Natural killer cell (primary cell): ENCODE measurements at places on chromosomes 16 and 17. TPM values are rescaled to one million over a fixed set of nuclear protein-coding genes. Genes with fewer than 3 reads are reported as not detected.

DNA sequence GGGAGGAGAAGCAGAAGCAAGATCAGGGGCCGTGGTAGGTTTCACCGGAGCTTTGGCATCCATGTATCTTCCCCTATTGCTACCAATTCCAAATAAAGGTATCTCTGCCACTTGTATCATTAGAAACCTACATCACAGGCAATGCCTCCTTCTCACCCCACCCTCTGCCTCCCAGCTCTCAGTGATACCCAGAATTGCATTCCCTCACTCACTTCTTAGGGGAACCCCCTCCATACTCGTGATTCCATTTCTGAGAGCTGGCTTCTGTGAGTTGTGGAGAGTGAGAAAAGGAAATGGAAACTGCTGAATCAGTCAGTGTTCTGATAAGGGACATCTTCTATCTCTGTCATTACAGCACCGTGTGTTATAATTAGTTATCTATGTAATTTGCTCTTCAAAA lies 2.3 kb upstream of the CCL3 start:
- DNase-seq = peak; percentile 44

DNA sequence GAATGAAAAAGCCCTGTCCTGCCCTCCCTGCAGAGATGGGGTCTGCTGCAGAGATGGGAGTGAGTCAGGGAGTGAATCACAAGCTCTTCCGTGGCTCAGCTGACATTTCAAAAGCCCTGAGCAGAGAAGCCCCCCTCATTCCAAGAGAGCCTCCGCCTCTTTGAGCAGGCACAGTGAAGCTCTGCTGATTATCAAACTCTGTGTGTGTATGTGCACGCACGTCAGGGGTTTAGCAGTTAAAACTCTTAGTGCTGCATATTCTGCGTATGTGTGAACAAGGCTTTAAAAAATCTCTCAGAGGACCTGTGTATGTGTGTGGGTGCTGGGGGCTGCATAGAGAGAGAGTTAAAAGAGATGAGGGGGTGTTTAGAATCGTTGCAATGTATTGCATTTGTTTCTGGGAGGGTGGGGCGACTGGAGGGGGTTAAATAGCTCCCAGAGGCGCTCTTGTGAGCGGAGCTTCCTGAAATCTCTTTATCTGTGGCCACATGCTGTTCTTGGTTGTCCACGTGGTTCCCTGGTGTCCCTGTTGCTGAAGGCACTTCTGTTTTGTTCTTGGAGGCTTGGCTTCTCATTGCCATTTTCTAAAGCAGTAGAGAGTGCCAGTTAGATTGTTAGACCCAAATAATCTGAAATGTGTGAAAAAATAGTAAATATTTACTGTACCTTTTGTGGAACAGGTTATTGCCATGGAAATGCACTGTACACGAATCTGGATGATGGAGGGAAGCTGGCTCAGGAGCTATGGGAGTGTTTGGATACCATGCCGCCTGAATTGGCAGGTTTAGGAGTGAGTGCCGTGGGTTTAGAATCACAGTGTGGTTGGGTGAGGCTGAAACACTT lies 116.6 kb downstream of the PRKCB start:
- peak; percentile 30 for DNase-seq

- DNase-seq = no peak
Observed at GRCh38 chr16:89295915-89296314, 78.4 kb downstream of the ZNF778 start.

GRCh38 chr17:5509482-5509881 lies 23.1 kb downstream of the MIS12 start:
- no peak for DNase-seq

- no peak for DNase-seq
Observed at GRCh38 chr17:17579691-17580090, 11.8 kb downstream of the PEMT start.

DNA sequence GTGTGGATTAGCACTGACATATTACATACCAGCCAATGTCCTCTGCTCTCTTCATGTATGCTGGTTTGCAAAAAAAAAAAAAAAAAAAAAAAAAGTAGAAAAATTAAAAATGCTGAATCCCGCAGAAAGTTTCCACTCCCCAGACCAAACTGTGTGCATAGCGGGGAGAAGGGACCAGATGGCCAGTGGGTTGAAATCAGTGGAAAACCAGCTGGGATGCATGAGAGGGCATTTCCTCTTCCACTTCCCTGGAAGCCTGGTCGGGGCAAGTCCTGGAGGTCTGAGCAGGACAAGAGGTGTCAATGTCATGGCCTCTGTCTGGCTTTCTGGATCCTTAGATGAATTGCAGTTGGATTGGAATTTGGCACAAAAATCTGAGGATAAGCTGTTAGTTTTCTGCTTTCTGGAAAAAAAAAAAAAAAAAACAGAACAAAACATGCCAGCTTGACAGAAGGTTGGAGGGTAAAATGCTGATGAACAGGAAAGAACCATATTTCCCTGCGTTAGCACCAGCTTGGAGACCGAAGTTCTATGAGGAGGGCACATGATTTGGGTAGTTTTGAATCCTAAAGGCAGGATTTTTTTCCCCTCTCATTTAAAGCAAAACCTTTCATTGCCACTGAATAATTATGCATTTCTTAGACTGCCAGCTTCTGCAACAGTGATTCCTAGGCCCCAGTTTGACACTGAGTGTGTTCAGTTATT lies 941.5 kb upstream of the EEF2KMT start:
- no peak for DNase-seq

DNA sequence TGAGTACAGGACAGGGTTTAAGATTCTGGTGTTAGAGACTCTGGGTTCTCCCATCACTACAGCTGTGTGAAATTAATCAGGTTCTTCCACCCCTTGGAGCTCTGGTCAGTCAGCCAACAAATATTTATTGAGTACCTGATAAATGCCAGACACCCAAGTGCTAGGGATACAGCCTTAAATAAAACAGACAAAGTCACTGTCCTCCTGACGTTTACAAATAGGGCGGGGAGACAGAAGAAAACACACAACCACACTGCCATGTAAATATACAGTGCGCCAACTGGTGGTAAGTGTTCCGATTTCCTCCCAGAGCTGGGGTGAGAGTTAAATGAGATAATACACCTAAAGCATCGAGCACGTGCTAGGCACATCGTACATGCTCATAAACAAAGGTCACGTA lies 121.0 kb downstream of the COPRS start:
- no peak for DNase-seq

PEMT gene
- 10.3 TPM for total RNA-seq

SLC6A4 gene
- total RNA-seq = 0.58 TPM

FA2H gene
- total RNA-seq = 0.93 TPM

TBC1D3H gene
- not detected for total RNA-seq

TMEM92 gene
- total RNA-seq = not detected
